Prostate gland (tissue), 2 donors: ENCODE measurements at places on chromosomes 1 and 21. TPM values are rescaled to one million over a fixed set of nuclear protein-coding genes. Genes with fewer than 3 reads are reported as not detected.

DNA sequence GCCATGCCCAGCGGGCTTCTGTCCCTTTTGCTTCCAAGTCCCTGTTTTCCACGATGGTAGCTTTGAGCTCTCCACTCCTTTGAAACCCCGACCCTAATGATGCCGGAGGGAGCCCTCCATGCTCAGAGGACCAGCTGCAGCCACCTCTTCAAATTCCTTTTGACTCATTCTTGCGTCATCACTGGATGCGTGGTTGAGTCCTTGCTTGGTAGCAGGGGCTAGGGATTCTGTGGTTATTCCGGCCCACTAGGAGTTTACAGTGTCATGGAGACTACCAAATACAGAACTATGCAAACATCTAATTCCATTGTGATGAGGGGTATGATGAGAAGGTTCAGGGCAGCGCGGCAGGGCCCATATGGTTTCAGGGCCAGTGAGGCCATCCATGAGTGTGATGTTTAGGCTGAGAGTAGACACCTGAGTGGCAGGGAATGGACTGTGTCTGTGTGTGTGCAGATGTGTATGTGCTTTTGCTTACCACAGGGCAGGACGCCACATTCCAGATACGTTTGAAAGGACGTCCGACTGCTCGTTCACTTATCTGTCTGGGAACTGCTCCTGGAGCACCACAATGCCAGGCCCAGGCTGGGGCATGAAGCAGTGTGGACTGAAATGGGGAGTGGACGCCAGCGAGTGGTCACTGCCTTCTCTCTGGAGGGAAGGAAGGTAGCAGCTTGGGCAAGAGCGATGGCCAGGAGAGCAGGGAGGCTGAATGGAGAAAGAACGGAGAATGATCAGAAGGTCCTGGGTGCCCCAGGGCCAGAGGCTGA, 30.4 kb upstream of the ZBTB21 start:
- no peak overlapping the region for H3K4me3 ChIP-seq
- H3K36me3 ChIP-seq, result no peaks in the 10 kb centered on the region
- H3K27me3 ChIP-seq, result no peaks in the 10 kb centered on the region
- no peaks in the 10 kb centered on the region for H3K4me1 ChIP-seq
- H3K27ac ChIP-seq, result no peak overlapping the region
- DNase-seq, result no peak

GRCh38 chr1:44361478-44361877, 6.4 kb upstream of the ERI3 start:
- H3K36me3 ChIP-seq, result no peaks in the 10 kb centered on the region
- no peaks in the 10 kb centered on the region for H3K27me3 ChIP-seq
- DNase-seq, result no peak
- H3K4me3 ChIP-seq, result no peak overlapping the region
- no peaks in the 10 kb centered on the region for H3K4me1 ChIP-seq

DNA sequence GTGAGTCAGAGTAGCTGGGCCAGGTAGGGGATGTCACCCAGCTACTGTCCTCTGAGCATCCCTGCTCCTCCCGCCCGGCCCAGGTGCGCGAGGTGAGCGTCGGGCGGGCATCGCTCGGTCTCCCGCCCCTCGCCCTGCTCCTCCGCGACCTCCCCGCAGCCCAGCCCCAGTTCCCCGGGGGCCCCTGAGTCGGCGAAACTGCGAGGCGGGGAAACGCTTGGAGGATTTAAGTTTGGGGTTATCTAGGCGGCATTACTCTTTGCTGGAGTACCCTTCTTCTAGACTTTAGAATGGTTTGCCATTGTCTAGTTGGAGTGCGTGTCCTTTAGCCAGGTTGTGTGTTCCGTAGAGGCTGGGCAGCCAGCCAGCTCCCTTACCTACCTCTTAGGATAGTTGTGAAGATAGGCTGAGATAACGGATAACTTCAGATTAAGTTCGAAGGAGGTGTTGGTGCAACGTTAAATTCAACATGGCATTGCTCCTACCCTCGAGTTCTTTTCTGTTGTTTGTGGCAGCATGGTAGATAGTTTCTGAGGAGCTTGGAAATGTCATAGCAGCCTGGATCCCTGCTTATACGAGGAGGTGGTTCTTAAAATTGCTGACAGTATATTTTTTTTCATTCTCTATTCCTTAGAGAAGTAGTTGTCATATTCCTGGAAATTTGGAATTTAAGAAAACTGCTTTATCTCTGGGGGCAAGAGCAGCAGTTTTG, 697 bp downstream of the AGO3 start:
- no peaks in the 10 kb centered on the region for H3K36me3 ChIP-seq
- no peaks in the 10 kb centered on the region for H3K4me1 ChIP-seq
- no peaks in the 10 kb centered on the region for H3K27me3 ChIP-seq
- H3K4me3 ChIP-seq, result peak overlapping the region; percentile 79

CNKSR1 gene
- 32.4 TPM for total RNA-seq

DNA sequence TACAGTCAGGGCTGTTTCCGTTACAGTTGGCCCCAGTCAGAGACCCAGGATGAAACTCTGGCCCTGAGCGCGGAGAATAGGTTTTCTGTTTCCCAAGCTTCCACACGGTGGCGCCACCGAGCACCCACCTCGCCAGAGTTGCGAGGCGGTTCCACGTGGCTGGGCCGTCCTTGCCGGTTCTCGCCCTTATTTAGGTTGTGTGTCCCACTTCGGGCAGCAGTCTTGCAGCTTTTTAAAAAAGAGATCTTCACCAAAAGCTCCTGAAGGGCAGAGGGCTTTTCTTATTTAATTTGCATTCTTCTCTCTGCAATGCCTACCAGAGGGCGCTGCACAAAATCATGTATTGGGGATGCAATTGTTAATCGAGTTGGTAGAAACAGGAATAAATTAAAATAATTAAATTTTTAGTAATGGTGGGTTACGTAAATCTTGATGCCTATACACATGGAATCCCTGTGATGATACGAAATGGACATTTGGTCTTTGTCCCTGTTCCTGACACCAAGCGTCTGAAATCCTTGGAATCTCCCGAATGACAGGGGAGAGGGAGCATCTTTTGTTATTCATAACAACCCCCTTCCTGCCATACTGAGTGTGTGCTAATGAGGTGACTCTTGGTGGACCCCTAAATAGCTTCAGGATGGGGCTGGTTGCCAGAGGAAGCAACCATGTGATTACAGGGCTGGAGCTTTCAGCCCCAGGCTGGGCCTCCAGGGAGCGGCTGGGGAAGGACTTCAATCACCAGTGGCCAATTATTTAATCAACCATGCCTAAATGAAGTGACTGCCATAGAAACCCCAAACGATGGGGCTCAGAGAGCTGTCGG, 5.6 kb upstream of the S100A7 start:
- H3K4me3 ChIP-seq, result no peak overlapping the region
- H3K36me3 ChIP-seq, result no peaks in the 10 kb centered on the region
- DNase-seq, result no peak
- no peaks in the 10 kb centered on the region for H3K27me3 ChIP-seq
- H3K27ac ChIP-seq, result no peak overlapping the region
- H3K4me1 ChIP-seq, result no peaks in the 10 kb centered on the region

- no peak overlapping the region for H3K27ac ChIP-seq
- no peaks in the 10 kb centered on the region for H3K36me3 ChIP-seq
- H3K4me3 ChIP-seq, result no peak overlapping the region
- DNase-seq, result no peak
- H3K4me1 ChIP-seq, result no peaks in the 10 kb centered on the region
Measured at GRCh38 chr1:3037281-3038040, 16.2 kb downstream of the ACTRT2 start.

DNA sequence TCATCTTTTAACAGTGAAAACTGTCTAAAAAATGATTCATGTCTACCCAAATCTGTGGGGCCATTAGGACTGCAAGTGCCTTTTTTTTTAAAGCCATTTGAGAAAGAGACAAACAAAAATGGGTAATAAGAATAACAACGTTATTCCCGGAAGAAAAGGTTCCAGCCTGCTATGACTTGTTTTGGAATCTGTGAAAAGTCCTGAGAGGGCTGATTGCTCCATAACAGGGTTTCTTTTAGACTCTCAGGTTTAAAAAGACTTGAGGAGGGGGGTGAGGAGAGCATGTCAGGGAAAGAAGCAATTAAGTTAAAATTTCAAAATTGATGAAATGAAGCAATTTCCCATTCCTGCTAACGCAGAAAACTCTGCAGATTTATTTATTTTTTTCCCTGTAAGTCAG, 56.4 kb downstream of the CACHD1 start:
- H3K4me1 ChIP-seq, result no peaks in the 10 kb centered on the region
- no peak overlapping the region for H3K4me3 ChIP-seq
- H3K36me3 ChIP-seq, result no peaks in the 10 kb centered on the region

DNA sequence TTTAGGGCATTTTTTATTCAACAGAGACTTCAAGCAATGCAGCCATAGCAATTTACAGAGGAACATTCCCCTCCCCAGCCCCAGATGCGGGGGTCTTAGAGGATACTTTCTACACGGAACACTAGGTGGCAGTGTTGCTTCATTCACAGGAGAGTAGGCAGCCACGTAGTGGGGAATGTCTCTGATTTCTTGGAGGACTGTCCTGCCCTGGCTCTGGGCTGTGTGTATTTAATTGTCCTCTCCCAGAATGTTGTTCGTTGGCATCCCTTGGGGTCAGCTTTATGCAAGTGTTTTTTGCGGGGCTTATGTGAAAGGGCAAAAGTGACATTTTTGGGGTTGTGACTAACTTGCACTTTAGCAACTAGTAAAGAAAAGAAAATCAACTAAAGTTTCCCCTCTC, 96.9 kb downstream of the PAPPA2 start:
- peaks cover 5% of the 10 kb centered on the region for H3K27me3 ChIP-seq
- no peak overlapping the region for H3K27ac ChIP-seq
- H3K4me3 ChIP-seq, result no peak overlapping the region
- DNase-seq, result peak; percentile 38
- H3K36me3 ChIP-seq, result no peaks in the 10 kb centered on the region
- no peaks in the 10 kb centered on the region for H3K4me1 ChIP-seq

DNA sequence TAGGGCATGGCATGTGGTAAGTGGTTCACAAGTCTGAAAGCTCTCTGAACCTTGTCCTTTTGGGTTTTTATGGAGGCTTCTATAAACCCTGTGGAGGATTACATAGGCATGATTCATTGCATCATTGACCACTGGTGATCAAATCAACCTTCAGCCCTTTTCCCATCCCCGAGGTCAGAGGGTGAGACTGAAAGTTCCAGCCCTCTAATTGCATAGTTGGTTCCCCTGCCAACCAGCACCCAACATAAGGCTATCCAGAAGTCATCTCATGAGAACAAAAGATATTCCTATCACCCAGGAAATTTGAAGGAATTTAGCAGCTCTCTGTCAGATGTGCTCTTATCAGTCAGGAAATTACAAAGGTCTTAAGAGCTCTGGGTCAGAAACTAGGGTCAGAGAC, 89.5 kb upstream of the ARTN start:
- no peaks in the 10 kb centered on the region for H3K27me3 ChIP-seq
- no peak overlapping the region for H3K4me3 ChIP-seq
- no peaks in the 10 kb centered on the region for H3K36me3 ChIP-seq
- H3K4me1 ChIP-seq, result no peaks in the 10 kb centered on the region
- H3K27ac ChIP-seq, result no peak overlapping the region
- no peak for DNase-seq

GRCh38 chr1:147913362-147913942, 10.9 kb downstream of the GJA8 start:
- H3K4me1 ChIP-seq, result no peaks in the 10 kb centered on the region
- H3K4me3 ChIP-seq, result no peak overlapping the region
- no peak for DNase-seq
- no peaks in the 10 kb centered on the region for H3K36me3 ChIP-seq
- no peak overlapping the region for H3K27ac ChIP-seq
- no peaks in the 10 kb centered on the region for H3K27me3 ChIP-seq

DNA sequence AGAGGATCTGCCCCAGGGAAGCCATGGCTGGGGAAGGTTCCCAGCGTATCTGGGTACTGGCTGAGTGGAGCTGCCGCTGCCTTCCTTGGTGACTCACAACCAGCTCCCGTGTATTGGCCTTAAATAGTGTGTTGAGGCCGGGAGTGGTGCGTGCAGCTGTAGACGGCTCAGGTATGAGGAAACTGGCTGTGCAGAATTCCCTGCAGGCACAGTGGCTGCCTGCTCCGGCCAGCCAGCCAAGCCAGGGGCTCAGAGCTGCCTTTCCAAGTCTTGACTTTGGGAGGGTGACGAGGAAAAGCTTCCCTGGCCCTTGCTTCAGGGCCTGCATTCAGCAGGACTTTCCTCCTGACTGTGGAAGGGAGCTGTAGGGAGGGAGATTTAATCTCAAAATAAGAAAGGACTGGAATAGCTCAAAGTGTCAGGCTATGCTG, at the start of gene VTCN1:
Gene VTCN1, minus strand, starts transcription at position 97 of the 431 bp plus-strand sequence. Its CDS starts 72 bp downstream, at position 25.
- no peaks in the 10 kb centered on the region for H3K27me3 ChIP-seq
- peak; percentile 74 for DNase-seq
- H3K4me1 ChIP-seq, result no peaks in the 10 kb centered on the region
- H3K27ac ChIP-seq, result no peak within 1 kb of the TSS
- no peak within 1 kb of the TSS for H3K4me3 ChIP-seq

PLPPR5 gene
- 4.3 TPM for total RNA-seq

DNA sequence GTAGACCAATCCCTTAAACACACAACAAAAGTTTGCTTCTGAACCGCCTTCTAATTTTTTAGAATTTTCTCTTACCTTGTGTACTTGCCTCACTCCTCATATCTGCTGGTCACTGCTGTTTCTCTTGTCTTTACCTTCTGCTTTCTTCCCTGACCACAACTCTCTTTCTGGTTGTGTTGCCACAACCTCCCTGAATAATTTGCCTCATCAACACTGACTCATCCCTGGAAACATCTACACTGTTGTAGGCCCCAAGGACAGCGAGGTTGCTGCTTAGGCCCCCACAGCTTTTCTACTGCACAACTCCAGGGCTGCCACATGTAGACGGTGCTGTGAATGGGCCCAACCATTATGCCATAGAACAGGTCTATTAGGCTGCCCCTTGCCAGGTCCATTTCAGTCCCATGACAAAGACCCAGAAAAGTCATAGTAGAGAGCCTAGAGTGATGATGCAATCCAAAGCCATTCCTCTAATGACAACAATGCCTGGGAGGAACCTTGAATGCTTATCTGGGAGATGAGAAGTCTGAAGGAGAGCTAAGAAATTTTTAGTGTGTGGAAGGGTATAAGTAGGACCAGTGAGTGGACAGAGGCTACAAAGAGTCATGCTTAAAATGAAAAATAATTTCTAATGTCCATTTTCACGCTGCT, 36.6 kb upstream of the LCE5A start:
- no peaks in the 10 kb centered on the region for H3K4me1 ChIP-seq
- DNase-seq, result no peak
- no peak overlapping the region for H3K27ac ChIP-seq
- no peaks in the 10 kb centered on the region for H3K36me3 ChIP-seq
- no peaks in the 10 kb centered on the region for H3K27me3 ChIP-seq

FTCD gene
- 1.4 TPM for total RNA-seq

RORC gene
- total RNA-seq, result 51.8 TPM

CNN3 gene
- 136 TPM for total RNA-seq

DNA sequence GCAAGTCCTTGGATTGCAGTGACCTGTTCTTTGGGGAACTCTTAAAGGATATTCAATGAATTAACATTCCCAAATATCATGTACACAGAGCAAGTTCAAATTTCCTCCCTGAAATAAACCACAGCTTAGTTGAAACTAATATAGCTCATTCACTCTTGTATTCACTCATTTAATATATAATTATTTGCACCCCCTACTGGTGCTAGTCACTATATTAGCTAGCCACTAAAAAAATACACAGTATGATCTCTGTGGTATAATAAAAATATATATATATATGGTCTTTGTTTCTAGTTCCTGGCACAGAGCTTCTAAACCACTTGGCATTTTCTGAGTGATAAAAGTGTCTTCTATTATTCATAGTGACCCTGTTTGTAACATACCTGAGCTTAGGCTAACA, 177.3 kb upstream of the LYPLAL1 start:
- H3K4me3 ChIP-seq, result no peak overlapping the region
- no peak overlapping the region for H3K27ac ChIP-seq
- H3K4me1 ChIP-seq, result no peaks in the 10 kb centered on the region
- DNase-seq, result no peak

- no peaks in the 10 kb centered on the region for H3K27me3 ChIP-seq
- no peak for DNase-seq
- H3K4me3 ChIP-seq, result no peak overlapping the region
- no peaks in the 10 kb centered on the region for H3K36me3 ChIP-seq
Measured at GRCh38 chr1:229385853-229386456, 43.1 kb upstream of the CCSAP start.

ADCY10 gene
- total RNA-seq, result 0.05 TPM

GJA5 gene
- 5.5 TPM for total RNA-seq

LAMC2 gene
- total RNA-seq, result 9.3 TPM

CGN gene
- 23.2 TPM for total RNA-seq

AGT gene
- total RNA-seq, result 4.7 TPM
